NCI-H510A (cell line): ENCODE measurements at places on chromosomes 1 and 21.

DNA sequence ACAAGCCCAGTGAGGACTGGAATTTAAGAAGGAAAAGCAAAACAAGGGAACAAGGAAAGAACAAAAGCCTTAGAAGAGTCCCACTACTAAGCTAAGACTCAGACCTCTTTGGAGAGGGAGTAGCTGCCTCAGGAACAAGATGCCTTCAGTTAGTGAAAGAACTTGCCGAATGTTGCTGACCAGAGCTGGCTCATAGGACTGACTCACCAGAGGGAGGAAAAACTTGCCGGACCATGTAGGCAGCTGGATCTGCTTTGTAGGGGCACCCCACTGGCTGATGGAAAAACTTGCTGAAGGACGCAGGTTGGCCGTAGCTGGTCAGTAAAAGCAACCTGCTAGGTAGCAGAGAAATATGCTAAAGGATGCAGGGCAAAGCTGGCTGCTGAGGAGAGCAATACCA lies 15.3 kb upstream of the ZSWIM5 start:
- no peak for DNase-seq

DNA sequence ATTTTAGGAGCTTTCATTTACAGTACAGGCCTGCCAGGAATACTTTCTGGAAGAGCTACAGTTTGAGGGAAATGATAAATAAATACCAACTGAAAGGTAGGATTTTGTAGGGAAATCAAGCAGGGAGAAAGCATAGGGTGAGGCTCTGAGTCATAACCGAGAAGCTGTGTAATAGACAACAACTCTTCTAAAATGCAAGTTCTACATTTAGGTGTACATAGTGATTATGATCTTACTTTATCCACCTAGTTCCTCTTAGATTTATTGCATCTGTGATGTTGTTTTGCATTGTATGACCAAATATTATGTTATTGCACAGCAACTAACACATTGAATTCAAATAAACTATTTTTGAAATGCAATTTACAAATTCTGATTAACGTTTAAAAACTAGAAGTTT lies 819.3 kb downstream of the PLA2G4A start:
- DNase-seq, result no peak

DNA sequence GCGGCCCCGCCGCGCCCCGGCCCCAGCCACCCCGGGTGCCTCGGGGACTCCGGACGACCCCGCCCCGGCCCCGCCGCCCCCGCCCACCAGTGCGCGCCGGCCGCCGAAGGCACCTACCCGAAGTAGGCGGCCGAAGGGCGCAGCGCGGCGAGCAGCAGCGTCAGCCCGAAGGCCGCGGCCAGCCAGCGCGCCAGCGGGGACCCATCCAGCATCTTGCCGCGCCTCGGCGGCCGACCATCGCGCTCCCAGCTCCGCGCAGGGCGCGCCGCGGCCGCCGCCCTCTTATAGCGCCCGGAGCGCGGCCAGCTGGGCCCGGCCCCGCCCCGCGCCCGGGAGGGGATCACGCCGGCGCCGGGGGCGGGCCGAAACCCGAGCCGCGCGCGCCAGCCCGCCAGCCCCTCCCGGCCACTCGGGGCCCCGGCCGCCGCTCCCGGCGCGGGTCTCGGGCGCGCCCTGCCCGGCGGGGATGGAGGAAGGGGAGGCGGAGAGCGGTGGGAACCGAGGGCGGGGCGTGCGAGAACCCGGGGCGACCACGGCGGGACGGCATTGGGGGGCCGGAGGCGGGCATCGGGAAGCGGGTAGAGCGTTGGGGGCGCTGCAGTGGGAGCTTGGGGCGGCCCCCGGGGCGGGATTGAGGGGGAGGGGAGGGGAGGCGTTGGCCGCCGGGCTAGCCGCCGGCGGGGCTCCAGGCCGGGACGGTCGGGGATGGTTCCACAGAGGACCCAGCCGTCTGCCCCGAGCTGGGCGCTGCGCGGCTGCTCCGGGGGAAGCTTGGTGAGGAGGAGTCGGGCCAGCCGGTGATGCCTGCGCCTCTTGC lies at the start of gene WNT9A:
WNT9A (minus strand) TSS at position 257 of the 817 bp plus-strand sequence; CDS start at position 212, 45 bp downstream.
- peak; percentile 59 for DNase-seq

DNA sequence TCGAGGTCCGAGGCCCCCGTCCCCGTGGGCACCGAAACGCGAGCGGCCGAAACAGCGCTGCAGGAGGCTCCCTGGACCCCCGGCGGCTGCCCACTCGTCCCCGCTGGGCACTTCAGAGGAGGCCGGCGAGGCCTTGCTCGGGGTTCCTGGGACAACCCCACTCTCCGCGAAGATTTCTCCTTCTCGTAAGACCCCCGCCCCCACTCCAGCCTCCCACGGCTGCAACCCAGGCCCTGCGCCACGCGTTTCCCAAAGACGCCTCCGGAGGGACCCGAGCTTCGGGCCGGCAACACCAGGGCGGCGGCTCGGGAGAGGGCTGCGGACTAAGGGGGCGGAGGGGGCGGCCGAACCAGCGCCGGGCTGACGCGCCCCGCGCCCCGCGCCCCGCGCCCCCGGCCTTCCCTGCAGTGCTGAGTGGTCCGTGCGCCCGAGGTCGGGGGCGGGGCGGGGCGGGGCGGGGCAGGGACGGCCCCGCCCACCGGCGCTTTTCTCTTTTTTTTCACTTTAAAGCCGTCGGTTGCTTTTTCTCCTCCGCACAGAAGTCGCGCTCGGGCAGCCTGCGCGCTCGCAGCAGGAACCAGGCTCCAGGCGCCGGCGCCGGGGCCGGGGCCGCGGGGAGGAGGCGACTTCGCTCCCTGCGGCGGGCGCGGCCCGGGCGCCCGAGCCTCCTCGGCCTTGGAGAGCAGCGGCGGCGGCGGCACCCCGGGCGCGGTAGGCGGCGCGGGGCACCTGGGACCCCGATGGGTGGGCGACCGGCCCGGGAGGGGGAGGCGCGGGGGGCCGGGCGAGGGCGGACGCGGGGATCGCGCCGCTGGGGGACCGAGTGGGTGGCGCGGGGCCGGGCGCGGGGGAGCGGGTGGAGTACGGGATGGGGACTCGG lies at the start of gene SPSB1:
SPSB1 (plus strand) TSS at position 534 of the 880 bp plus-strand sequence. CDS start 62,998 bp downstream, outside the sequence.
- peak; percentile 88 for DNase-seq

GRCh38 chr1:23035823-23036452 lies 16.7 kb downstream of the KDM1A start:
- no peak for DNase-seq

GRCh38 chr1:13541435-13542215 lies 27.8 kb upstream of the LRRC38 start:
- DNase-seq, result no peak

DNA sequence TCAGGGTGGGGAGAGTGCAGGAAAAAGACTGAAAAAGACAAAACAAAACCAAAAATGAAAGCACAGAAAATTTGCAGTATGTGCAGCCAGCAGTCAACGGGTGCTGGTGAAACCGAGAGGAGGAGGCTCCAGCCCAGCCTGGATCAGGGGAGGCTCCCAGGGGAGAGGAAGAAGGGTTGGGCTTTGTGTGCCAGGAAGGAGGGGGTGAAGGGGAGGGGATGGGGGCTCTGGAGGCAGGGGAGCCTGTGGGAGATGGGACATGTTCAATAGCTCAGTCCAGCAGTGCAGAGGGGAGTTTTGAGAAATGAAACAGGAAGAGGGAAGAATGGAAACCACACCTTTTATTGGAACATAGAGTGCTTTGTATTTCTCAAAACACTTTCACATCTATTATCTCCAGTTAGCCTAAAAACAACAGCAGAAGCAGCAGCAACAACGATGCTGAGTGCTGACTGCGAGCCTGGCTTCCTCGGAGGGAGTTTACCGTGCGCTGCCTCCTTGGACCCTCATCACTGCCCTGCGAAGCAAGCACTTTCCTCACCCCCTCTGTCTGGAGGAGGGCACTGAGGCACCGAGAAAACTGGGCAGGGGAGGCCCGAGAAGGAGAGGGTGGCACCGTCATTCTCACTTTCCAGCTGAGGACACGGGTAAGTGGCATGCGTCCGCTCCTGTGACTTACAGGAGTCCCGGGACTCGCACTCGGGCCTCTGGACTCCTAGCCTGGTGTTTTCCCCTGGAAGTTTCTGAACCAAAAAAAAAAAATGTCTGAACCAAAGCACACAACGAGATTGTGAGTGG lies 62.9 kb downstream of the MDM4 start:
- DNase-seq, result peak; percentile 33

DNA sequence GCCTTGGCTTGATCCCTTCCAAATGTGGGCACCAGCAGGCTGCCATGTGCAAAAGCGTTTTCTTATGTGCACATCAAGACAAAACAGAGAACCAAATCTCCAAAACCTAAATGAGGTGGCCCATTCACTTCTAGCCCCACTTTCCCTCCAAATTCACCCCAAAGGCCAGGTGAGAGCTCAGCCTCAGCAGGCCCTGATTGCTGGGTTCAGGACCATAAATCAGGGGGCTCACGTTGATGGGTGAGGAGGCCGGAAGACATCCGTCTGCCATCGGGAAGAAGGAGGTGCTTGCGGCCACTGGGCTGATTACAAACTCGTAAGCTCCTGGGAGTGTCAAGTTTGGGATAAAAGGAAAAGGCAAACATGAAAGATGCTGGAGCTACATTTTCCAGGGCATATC lies 86.7 kb upstream of the CLDN14 start:
- no peak for DNase-seq

GRCh38 chr1:64829411-64830029 lies 84.6 kb downstream of the RAVER2 start:
- no peak for DNase-seq

DNA sequence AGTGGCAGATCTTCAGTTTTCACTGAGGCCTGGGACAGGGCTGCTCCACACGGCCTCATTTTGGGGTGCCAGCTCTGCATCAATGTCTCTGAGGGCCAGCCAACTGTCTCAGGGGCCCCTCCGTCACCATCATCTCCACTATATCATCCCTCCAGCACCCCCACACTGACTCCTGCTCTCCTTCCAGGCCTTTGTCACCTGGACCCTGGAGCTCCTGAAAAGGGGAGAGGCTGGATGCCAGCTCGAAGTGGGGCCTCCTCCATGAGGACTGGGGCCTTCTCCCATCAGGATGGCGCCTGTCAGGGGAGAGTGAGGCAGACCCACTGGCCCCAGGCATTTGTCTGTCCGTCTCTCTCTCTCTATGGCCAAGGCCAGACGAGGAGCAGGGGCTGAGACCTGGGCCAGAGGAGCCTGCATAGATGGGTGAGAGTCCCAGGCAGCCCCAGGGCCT lies 44.7 kb upstream of the LRP8 start:
- no peak for DNase-seq
